Ascending aorta (tissue), 2 donors: ENCODE measurements at places on chromosomes 3 and 15. TPM values are rescaled to one million over a fixed set of nuclear protein-coding genes. Genes with fewer than 3 reads are reported as not detected.
A peak's percentile ranks its signal among the peaks of the same experiment; 100 is the strongest.

DNA sequence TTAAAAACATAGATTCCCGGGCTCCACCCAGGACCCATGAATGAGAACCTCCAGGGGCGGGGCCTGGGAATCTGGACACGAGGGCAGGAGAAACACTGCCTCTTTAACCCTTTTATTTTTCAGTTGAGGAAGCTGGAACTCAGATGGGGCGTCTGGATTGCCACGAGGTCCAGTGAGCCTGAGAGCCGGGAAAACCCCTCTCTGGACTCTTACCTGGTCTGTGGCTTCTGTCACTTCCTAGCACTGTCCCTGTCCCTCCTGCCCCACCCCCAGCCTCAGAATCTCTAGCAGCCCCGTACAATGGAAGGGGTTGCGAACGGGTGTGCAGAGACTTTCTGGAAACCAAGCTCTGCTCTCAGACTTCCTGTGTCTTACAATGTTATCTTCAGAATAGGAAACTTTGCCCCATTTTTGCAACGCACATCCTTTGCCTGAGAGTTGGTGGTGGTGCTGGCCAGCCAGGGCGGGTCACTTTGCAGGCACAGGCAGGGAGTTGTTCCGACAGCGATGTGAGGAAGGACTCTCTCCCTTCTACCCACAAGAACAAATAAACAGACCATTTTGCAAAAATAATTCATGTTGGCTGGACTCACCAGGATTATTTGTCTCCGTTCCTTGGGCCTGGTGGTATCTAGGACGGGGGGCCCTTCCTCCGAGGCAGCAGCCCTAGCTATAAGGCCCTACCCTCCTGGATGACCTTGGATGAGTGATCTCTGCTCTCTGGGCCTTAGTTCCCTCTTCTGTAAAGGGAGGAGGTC lies 59.1 kb downstream of the SMAD6 start:
- H3K4me1 ChIP-seq, result peaks cover 35% of the 10 kb centered on the region
- peak overlapping the region; percentile 6 for H3K4me3 ChIP-seq
- DNase-seq, result no peak

DNA sequence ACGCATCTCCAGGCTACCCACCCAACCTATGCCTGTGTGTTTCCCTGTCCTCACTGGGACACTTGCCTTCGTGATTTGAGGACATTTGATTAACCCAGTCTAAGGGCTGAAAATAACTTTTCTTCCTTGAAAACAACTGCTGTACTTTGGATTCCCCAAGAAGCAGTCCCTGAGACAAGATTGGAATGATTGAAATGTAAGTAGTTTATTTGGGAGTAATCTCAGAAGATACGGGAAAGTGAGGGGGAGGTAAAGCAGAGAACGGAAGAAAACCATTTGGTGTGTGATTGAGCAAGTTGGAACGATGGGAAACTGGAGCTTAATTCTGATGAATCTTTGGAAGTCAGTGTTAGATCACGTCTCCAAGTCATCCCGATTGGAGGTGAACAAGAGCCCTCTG lies 143.8 kb upstream of the LMCD1 start:
- no peaks in the 10 kb centered on the region for H3K27me3 ChIP-seq
- H3K4me3 ChIP-seq, result no peak overlapping the region
- DNase-seq, result no peak
- H3K4me1 ChIP-seq, result no peaks in the 10 kb centered on the region

GRCh38 chr3:71062952-71063772 lies 520.4 kb downstream of the FOXP1 start:
- peak overlapping the region; percentile 66 for H3K4me3 ChIP-seq
- no peak for DNase-seq
- peaks cover 38% of the 10 kb centered on the region for H3K4me1 ChIP-seq
- no peaks in the 10 kb centered on the region for H3K36me3 ChIP-seq

FOXB1 gene
- not detected for total RNA-seq

DNA sequence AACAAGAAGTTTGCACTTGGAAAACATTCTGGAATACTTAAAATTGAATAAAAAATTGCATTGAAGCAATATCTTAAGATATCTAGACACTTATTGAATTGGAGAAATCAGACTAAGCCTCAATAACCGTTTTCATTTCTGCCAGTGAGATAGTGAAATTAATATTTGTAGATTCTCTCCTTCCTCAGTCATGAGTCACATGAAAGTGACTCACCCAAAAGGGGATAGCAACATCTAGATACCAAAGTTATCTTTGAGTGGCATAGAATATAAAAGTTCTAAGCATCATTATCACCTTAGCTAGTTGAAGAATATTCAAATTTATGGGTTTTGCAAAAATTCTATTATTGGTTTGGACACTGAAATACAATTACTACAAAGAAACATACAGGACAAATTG lies 614.8 kb upstream of the ZNF717 start:
- no peaks in the 10 kb centered on the region for H3K27me3 ChIP-seq
- H3K27ac ChIP-seq, result no peak overlapping the region
- DNase-seq, result no peak
- H3K4me3 ChIP-seq, result no peak overlapping the region
- H3K4me1 ChIP-seq, result no peaks in the 10 kb centered on the region

- H3K4me3 ChIP-seq, result no peak overlapping the region
- DNase-seq, result no peak
- H3K27me3 ChIP-seq, result no peaks in the 10 kb centered on the region
- no peak overlapping the region for H3K27ac ChIP-seq
- H3K36me3 ChIP-seq, result no peaks in the 10 kb centered on the region
These were observed 63.7 kb upstream of the DAZL start for GRCh38 chr3:16668776-16669545.

DNA sequence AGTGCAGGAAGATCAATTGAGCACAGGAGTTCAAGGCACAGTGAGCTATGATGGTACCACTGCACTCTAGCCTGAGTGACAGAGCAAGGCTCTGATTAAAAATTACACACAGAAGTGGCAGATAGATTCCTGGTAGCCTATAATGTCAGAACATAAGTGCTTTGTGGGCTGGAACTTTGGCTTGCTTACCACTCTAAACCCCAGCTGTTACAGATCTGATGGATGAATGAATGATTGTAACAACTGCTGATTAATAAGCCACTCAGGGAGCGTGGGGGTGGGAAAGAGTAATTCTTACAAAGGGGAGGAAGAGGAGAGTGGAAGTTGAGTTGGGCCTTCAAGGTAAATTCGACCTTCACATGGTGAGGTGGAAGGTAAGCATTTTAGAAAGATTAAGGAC lies 40.9 kb upstream of the PTPN23 start:
- H3K4me1 ChIP-seq, result no peaks in the 10 kb centered on the region
- no peak overlapping the region for H3K27ac ChIP-seq
- peaks cover 76% of the 10 kb centered on the region for H3K36me3 ChIP-seq
- no peak for DNase-seq

TRIM71 gene
- total RNA-seq, result not detected

CDCP1 gene
- total RNA-seq, result 3.0 TPM

DNA sequence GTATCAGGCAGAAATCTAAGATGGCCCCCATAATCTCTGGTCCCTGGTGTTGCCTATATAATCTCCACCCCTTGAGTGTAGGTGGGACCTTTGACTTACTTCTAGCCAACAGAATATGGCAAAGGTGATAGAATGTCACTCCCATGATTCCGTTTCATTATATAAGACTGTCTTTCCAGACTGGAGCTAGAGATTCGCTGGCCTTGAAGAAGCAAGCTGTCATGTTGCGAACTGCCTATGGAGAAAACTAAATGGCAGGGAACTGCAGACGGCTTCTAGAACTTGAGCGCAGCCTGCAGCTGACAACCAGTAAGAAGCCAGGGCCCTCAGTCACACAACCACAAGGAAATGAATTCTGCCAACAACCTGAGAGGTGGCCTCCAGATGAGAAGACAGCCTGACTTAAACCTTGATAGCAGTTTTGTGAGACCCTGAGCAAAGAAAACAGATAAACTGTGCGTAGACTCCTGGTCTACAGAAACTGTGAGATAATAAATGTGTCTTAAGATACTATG lies 2.2 kb upstream of the KPNA1 start:
- no peaks in the 10 kb centered on the region for H3K27me3 ChIP-seq
- peaks cover 16% of the 10 kb centered on the region for H3K4me1 ChIP-seq
- DNase-seq, result no peak
- no peak overlapping the region for H3K4me3 ChIP-seq

DNA sequence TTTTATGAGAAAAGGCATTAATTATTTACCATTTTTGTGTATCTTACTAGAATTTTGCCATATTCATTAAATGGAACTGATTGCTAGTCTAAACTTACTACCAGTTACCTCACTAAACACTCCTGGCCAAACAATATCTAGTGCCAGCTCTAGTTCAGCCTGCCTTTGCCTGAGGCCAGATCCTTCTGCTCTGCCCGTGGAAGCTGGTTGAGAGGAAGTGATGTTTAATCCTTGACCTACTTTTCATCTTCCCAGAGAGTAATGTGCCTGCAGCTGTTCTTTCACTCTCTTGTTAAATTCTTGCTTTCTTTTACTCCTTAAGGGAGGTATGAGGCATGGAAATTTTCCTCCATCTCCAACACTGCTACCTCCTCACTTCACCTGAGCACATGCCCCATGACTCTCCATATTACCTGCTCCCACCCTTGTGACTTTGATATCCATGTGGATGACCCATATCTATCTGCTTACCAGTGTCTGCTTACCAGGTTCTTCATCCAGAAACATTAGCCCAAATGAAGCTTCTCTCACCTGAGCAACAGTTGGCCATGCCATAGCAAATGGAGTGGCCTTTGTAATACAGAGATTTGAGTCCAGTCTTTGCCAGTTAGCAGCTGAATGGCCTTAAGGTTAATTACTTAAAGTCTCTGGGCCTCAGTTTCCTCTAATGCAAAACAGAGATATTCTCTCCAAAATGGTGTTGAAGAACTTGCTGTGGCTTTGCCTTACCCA lies 53.4 kb downstream of the UBE2E1 start:
- peak overlapping the region; percentile 39 for H3K27ac ChIP-seq
- no peaks in the 10 kb centered on the region for H3K36me3 ChIP-seq
- H3K4me1 ChIP-seq, result peaks cover 19% of the 10 kb centered on the region
- H3K4me3 ChIP-seq, result no peak overlapping the region
- no peak for DNase-seq
- H3K27me3 ChIP-seq, result no peaks in the 10 kb centered on the region

DNA sequence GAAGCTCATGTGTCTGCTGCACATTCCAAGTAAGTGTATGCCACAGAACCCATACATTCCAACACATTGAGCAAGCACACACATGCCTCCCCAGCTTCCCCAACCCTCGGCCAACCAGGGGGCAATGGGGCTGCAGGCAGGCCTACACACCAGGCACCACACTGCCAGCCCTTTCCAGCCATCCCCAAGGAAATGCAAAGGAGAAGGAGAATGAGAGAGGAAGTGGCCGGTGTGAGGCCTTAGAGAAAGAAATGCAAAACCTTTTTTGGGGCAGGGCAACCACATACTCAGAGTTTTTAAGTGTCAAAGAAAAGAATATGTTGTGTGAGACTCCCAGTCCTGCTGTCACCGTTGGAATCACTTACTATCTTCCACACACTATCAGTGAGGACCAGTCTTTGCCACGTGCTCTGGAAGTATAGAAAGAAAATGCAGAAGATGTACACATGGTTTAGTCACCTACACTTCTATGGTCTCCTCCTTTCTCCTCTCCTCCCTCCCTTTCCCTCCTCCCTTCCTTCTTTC lies 11.1 kb downstream of the IGF2BP2 start:
- no peaks in the 10 kb centered on the region for H3K4me1 ChIP-seq
- H3K36me3 ChIP-seq, result no peaks in the 10 kb centered on the region
- no peaks in the 10 kb centered on the region for H3K27me3 ChIP-seq
- no peak overlapping the region for H3K4me3 ChIP-seq
- DNase-seq, result no peak

GRCh38 chr15:89888214-89888804 lies 5.5 kb downstream of the AP3S2 start:
- no peak overlapping the region for H3K27ac ChIP-seq
- peaks cover 3% of the 10 kb centered on the region for H3K4me1 ChIP-seq
- H3K36me3 ChIP-seq, result peaks cover 53% of the 10 kb centered on the region
- DNase-seq, result no peak

- no peak for DNase-seq
- H3K4me3 ChIP-seq, result no peak overlapping the region
- no peaks in the 10 kb centered on the region for H3K4me1 ChIP-seq
These were observed 69.4 kb downstream of the FHIT start for GRCh38 chr3:61181874-61182273.

GRCh38 chr15:58517682-58518525 lies 86.1 kb downstream of the LIPC start:
- no peaks in the 10 kb centered on the region for H3K36me3 ChIP-seq
- peaks cover 8% of the 10 kb centered on the region for H3K4me1 ChIP-seq
- H3K27ac ChIP-seq, result no peak overlapping the region
- no peak for DNase-seq
- no peak overlapping the region for H3K4me3 ChIP-seq

TMOD3 gene
- total RNA-seq, result 28.0 TPM

DNA sequence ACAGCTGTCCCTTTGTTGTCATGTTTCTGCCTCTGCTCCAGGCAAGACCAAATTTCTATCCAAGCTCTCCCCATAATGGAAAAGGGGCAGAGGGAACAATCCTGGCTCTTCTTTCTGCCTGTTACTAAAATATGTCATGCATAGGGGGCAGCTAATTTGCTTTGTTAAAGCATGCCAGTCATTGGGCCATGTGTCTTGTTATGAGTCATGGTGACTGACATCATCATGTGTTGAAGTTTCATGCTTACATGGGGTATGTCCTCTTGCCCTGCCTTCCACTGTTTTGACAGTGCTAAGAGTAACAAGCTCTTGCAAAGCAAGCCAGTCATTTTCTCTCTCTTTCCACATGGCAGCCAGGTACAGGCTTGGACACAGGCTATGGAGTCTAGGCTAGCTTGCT lies 268.9 kb downstream of the GABRB3 start:
- no peaks in the 10 kb centered on the region for H3K27me3 ChIP-seq
- H3K36me3 ChIP-seq, result no peaks in the 10 kb centered on the region
- H3K27ac ChIP-seq, result no peak overlapping the region
- H3K4me1 ChIP-seq, result no peaks in the 10 kb centered on the region
- DNase-seq, result no peak
- no peak overlapping the region for H3K4me3 ChIP-seq

RASL12 gene
- total RNA-seq, result 187 TPM

- no peaks in the 10 kb centered on the region for H3K36me3 ChIP-seq
- no peak overlapping the region for H3K27ac ChIP-seq
- no peak for DNase-seq
- no peak overlapping the region for H3K4me3 ChIP-seq
- H3K4me1 ChIP-seq, result no peaks in the 10 kb centered on the region
These were observed 36.0 kb upstream of the ZMAT3 start for GRCh38 chr3:179107617-179108016.

DNA sequence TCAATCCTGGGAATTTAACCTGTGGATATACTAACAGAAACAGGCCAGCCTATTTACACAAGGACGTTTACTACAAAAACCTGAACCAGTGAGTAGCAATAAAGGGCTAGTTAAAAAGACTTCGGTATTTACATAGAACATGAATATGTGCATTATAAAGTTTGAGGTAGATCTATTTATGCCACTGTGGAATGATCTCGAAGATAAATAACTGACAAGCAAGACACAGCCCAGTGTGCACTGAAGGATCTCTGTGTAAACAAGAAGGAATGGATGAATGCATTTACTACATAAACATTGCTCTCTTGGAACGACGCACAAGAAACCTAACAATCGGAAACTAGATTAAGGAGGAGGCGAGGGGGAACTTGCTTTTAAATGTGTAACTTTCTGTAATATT lies 132.0 kb upstream of the NSMCE3 start:
- H3K4me3 ChIP-seq, result no peak overlapping the region
- H3K4me1 ChIP-seq, result no peaks in the 10 kb centered on the region
- no peaks in the 10 kb centered on the region for H3K36me3 ChIP-seq
- H3K27me3 ChIP-seq, result no peaks in the 10 kb centered on the region
- no peak overlapping the region for H3K27ac ChIP-seq
